ENCODE measurements at places on chromosomes 5 and 9. TPM values are rescaled to one million over a fixed set of nuclear protein-coding genes. Genes with fewer than 3 reads are reported as not detected.

GRCh38 chr9:96188571-96188970 is 113.4 kb downstream of the HSD17B3 start:
- no peak for DNase-seq

GRCh38 chr5:103258957-103259704 is 568 bp downstream of the MACIR start:
- DNase-seq, result peak; percentile 66

DNA sequence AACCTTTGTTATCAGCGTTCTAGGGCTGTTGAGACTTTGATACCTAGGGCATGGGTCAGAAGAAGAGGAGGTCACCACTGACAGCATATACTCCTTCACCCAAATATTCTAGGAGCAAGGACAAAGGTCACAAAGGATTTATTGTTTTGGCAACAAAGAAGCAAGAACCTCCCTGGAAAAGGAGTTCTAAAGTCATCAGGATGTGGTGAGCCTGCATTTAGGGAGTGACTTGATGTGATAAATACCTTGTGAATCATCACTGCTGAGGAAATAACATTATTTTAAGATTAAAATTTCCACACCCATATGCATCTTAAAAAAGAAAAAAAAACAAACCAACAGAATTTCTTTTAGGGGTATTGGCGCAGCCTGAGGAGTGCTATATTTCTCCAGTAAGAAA is 13.9 kb downstream of the IFNA1 start:
- DNase-seq, result no peak

- DNase-seq, result no peak
Observed at GRCh38 chr9:85536514-85536913, 205.2 kb downstream of the AGTPBP1 start.

DNA sequence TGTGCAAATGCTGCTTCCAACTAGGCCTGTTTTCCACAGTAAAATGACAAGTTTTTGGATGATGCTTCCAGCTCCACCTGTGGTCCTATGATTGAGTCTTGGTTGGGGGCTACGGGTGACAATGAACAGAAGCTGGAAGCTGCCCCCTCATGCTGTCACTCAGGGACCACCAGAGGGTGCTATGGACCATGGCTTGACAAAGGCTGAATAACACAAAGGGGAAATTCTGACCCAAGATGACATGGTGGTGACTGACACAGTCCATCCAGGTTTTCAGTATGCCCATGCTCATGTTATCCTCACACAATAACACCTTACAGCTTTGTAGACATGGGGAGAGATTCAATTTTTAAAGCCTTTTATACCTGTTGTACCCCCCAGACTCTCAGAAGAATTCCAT is 23.9 kb upstream of the SAP30L start:
- DNase-seq, result no peak

DNA sequence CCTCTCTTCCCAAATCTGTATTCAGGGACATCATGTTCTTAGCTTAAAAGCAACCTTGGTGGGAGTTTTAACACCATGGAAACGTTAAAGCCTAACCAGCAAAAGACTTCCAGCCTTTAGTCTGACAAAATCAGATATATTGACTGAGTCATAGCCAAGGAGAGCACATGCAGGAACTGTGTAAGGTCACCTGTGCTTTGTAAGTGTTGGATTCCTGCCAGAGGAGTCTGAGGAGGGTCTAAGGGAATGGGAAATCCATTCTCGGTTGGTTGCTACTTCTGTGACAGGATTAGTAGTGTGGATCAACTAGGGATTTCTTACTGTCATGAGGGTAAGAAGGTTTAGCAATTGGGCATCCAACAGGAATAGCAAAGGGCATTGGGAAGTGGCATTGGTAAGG is 142.0 kb upstream of the CHD1 start:
- no peak for DNase-seq

DNA sequence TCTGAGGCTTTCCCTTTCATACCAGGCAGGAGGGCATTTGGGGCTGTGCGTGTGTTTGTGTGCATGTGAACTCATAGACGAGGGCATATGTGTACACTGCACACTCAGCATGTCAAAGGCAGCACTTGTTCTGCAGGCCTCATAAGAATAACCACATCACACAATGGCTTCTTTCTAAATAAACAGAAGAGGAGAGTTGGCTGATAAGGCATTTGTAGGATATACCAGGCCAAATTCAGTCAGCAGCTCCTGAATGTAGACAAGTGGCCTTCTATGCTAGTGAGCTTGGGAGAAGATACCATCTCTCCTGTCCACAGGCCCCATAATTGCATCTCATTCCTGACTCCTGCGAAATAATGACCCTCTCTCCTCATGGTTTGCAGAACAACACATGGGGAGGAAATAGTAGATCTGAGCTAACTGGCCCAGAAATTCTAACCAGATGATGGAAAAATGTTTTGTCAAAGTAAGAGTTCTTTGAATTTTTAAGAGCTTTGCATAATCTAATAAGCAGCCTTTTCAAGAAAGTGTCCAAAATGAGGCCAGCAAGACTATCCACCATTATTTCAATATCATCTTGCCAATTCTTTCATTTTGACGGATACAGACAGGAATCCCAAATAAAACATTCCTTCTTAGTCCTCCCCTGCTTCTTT is 60.5 kb upstream of the GAS1 start:
- no peak for DNase-seq

GRCh38 chr9:35306283-35306682 is 144.5 kb downstream of the UNC13B start:
- DNase-seq, result no peak

- DNase-seq, result no peak
Observed at GRCh38 chr5:81068635-81069034, 108.5 kb downstream of the RASGRF2 start.

DNA sequence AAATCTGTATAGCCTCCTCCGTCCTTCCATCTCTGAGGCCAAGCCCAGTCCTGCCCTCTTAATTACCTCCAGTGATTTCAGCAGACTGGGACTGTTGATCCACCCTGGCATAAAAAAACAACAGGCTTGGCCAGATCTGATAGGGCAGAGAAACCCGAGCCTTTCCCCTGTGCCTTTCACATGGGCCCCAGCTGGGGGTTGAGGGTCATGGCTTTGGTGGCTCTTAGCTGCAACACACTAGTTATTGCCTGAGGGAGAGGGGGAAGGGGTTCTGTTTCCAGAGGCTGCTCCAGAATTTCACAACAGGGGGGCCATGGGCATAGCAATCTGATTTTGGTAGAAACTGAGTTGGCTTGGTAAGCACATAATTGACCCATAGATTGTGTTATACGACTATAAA is 21.2 kb upstream of the PANK3 start:
- no peak for DNase-seq

DNA sequence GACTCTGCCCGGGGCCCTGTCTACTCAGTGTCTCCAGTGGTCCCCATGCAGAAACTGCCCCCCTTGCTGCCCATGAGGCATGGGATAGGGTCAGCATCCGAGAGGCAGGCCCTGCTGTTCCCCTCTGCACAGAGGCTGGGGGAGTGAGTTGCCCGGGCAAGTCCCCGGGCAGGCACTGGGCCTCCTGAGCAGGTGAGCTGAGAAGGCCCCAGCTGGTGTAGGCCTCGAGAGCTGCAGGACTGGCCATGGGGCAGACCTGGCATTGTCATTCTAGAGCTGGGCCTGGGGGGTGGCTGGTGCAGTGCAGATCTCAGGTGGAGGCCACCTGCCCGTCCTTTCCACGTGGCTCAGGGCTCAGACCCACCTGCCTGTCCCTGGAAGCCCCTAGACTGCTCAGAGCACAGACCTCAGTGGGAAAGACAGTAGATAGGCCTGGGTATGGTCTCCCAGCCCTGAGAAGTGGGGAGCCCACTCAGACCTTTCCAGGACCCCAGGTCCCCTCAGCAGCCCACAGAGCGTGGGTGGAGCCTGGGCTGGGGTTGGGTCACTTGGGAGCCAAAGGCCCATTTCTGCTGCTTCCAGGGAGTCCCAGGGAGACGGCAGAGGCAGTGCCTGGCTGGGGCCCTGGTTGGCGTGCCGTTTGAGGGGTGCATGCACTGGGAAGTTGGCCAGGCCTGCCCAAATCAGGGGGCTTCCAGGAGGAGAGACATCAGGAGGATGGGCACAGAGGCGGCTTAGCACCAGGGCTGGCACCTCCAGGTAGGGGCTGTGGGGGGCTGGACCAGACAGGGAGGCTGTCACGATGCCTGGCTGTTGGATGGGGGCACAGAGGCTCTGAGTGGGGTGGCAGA is 4.8 kb upstream of the NOTCH1 start:
- DNase-seq, result no peak

DNA sequence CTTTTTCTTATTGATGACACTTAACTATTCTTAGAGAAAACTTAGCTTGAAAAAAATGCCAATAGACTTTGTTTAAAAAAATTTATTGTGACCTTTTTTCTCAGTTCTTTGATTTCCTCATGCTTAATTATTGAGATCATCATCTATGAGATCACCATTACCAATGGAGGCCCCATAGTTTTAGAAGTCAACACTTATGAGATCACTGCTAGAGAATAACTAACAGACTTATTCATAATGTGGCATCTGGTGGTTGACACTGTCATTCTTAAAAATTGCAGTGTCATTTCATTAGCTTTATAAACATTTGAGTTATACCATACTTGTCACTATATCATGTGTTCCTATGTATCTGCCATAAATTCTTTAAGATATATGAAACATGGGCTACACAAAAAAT is 14.9 kb upstream of the FEM1C start:
- DNase-seq, result no peak

DNA sequence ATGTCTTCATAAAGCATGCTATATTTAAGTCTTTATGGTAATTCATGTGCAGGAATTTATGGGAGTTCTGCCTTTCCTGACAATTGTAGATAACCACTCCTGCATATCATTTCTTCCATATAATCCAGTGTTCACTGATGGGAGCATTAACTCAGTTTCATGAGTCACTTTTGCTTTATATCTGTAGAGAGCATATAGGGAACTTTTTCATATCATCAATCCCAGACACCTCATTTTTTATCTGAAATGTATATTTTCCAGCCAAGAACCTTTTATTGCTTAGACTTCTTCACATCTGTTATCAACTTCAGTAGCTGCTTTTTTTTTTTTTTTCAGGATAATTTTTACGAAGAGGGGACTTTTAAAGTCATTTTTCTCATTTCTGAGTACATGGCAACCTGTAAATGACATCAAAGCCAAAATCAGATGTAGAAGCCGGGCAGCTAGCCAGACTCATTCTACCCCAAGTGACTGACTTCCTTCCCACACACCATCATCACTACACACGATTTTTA is 41.1 kb downstream of the NFX1 start:
- no peak for DNase-seq

DNA sequence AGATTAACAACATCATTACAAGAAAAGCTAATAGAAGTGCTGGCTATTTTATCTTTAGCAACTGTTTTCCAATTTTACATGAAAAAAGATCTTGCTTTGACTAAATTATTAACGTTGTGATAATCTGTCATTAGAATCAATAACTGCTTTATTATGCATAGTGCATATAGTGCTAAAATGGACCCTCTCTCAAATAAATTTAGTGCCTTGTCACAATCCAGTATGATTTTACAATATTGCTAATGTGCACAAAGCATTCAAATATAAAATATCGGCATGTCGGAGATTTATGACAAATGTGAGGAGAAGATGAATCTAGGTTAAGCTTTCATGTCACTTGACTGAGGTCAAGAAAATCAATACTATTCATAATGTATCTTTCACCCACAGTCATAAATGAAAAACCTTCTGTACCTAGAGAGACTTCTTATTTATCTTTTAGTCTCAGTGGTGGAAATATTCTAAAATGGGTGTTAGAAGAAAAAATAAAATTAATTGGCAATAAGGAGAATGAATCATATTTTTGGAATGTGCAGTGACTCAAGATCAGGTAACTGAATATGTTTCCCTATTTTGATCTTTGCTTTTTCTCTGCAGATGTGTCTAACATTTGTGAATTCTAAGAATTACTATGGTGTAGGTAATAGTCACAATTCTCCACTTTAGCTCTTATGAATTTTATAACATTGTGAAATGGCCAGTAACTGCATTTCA is 672.9 kb upstream of the GRAMD2B start:
- no peak for DNase-seq

DNA sequence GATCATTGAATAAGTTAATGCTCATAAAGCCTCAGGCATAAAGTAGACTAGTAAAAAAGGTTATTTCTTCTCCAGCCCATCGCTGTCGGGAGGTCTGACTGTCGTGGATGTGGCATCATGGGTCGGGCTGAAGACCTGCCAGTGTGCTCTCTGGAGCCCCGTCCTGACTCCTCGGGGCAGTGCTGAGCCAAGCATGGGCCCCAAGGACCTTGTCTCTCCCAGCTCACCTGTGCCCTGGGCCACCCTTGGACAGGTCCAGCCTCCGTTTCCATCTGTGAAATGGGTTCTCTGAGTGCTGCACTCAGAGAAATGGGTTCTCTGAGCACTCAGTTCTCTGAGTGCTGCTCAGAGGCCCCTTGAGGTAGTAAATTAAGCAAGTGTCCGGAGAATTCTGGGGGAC is 269.0 kb downstream of the GADD45G start:
- no peak for DNase-seq

GRCh38 chr5:2000591-2000990 is 117.9 kb upstream of the IRX4 start:
- DNase-seq, result no peak

DNA sequence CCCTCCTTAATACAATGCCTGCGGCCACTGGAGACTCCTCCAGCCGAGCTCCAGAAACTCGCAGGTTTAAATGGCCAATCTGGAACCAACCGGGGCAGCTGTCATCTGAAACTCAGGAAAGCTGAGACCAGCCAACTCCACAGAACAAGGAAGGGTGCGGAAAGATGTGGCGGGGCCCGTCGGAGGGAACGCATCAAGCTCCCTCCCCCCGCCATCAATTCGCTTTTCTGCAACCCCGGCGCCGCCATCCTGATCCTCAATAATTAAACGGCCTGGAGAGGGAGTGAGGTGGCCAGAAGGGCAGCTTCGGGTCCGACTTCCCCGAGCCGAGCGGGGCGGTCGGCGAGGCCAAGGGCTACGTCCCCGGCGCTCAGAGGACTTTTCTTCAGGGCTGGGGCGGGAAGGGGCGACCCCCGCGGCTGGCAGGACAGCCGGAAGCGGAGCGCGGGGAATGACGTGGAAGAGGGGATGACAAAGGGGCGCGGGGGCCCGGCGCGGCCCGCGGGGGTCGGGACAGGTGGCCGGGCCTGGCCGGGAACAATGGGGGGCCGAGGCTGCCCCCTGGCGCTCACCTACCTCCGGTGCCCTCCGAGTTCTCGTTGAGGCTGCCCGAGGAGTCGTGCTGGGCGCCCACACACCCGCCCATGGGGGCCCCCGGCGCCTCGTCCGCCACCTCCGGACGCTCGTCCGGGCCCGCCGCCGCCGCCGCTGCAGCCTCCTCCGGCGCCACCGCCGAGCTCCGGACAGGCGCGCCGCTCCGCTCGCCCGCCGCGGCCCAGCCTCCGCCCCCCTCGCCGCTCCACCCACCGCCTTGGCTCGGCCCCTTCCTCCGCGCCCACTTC is at the start of gene UBTD2:
Gene UBTD2 (minus strand): TSS at position 745 of the 842 bp plus-strand sequence. CDS start 99 bp downstream, at position 646.
- DNase-seq, result peak; percentile 79

Gene OMD
- total RNA-seq, result not detected

Gene PRRX2
- total RNA-seq, result 5.1 TPM

Gene GMCL2
- total RNA-seq, result not detected

Gene KCNV2
- total RNA-seq, result not detected

Gene PCDHB11
- total RNA-seq, result not detected

Gene NEUROG1
- not detected for total RNA-seq

Gene COL15A1
- not detected for total RNA-seq

Gene SPEF2
- total RNA-seq, result 10.0 TPM

Gene CD72
- 11.3 TPM for total RNA-seq
